ENCODE measurements at places on chromosomes 12 and 14.
A peak's percentile ranks its signal among the peaks of the same experiment; 100 is the strongest.

DNA sequence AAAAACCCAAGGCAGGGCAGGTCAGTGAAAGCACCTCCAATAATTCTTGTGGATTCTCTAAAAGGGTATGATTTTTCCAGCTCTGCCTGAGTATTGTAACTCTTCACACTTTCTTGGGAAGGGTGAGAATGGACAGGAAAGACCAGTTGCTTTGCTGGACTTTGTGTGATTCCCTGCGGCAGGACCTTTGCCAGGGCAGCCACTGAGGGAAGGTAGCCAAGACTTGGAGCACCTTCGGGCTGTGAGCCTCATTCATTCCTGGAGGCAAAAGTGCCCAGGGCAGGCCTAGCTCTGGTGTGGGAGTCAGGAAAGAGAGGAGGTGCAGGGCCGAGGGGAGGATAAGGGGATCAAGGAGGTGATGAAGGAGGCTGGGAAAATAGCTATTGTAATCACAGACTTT, 80.2 kb downstream of the VCPKMT start:
- DNase-seq, result no peak
- no peak overlapping the region for H3K27ac ChIP-seq
- H3K27me3 ChIP-seq, result no peaks in the 10 kb centered on the region

- H3K27me3 ChIP-seq, result no peaks in the 10 kb centered on the region
- peak overlapping the region; percentile 51 for H3K27ac ChIP-seq
- H3K4me1 ChIP-seq, result peaks cover 40% of the 10 kb centered on the region
- DNase-seq, result no peak
Observed at GRCh38 chr14:22978981-22979671, 3.2 kb downstream of the AJUBA start.

DNA sequence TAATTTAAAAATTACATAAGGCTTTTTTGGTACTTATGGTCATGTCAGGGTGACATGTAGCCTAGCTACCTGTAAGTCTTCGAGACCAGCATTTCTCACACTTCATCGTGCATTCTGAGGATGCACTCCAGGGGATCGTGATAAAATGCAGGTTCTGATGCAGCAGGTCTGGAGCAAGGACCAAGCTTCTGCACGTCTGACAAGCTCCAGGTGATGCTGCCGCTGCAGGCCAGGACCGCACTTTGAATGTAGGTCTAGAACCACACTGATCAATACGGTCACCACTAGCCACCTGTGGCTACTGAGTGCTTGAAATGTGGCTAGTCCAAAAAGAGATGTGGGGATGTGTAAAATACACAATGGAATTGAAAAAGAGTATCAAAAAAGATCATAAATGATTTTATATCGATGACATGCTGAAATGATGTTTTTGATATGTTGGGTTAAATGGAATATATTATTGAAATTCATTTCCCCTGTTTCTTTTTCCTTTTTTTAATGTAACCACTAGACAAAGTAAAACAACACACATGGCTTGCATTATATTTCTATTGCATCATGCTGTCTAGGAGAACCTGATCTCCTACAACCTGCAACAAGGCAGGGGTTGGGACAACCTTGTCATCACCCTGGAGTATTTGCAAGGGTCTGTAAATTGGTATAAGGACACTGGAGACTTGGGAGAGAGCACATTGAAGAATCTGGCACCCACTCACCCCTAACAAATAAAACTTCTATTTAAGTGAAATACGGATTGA, 142.4 kb downstream of the DPF3 start:
- H3K4me1 ChIP-seq, result peaks cover 19% of the 10 kb centered on the region
- H3K36me3 ChIP-seq, result peaks cover 14% of the 10 kb centered on the region
- no peak overlapping the region for H3K4me3 ChIP-seq

DNA sequence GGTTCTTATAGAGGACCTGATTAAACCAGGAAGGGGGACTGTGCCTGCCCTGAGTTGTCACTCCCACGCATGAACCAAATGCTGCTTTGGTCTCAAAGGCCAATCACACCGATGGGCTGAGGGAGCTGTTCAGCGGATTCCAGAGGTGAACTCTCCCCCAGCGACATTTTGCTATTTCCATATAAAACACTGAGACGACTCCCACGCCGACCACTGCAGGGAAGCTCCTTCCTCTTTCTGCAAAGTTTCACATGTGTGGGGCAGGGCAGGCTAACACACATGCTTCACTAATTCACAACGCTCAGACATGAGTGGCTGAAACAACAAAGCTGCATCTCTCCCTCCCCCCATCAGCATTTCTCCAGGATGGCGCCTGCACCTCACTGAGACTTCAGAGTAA, 37.8 kb upstream of the TMEM132D start:
- H3K36me3 ChIP-seq, result no peaks in the 10 kb centered on the region
- no peak for DNase-seq
- H3K27me3 ChIP-seq, result no peaks in the 10 kb centered on the region

DNA sequence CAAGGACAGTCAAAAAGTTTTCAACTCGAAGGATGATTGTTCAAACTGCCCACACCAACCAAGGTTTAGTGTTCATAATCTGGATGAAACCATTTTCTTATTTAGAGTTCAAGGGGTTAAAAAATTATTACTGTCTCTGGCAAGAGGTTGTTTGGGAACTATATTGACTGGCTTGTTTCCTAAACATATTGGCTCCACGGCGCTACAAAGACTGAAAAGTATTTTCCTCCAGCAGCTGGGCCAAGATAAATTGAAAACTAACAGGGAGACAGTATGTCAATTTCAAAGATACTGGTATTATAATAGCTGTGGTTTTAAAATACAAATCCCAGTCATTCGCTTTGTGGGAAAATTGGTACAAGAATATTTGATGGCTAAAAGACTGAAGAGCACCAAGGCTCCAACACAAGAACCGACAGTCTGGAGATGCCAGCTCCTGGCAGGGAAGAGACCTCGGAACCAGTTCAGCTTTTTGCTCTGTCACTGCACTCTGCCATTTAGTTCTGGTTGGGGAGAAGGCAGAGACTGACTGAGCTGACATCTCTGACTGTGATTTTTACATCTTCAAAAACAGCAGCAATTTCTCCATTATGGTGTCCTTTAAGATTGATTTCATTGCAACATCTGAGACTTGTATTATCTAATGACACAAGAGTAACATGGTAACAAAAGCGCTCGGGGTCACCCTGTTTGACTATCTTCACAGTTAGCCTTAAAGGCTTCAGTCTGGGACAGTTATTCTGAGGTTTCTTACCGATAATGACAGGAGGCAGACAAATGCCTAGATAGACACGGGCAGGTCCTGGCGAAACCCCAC, 62.0 kb downstream of the ST8SIA1 start:
- H3K27ac ChIP-seq, result no peak overlapping the region
- no peaks in the 10 kb centered on the region for H3K36me3 ChIP-seq
- no peak overlapping the region for H3K4me3 ChIP-seq
- H3K27me3 ChIP-seq, result no peaks in the 10 kb centered on the region

All from GM23248 (cell line).